Cerebellum (tissue), 4 donors: ENCODE measurements at places on chromosomes 6 and 20.

- DNase-seq: no peak
These were observed 98.1 kb upstream of the KCNK16 start for GRCh38 chr6:39420300-39421265.

DNA sequence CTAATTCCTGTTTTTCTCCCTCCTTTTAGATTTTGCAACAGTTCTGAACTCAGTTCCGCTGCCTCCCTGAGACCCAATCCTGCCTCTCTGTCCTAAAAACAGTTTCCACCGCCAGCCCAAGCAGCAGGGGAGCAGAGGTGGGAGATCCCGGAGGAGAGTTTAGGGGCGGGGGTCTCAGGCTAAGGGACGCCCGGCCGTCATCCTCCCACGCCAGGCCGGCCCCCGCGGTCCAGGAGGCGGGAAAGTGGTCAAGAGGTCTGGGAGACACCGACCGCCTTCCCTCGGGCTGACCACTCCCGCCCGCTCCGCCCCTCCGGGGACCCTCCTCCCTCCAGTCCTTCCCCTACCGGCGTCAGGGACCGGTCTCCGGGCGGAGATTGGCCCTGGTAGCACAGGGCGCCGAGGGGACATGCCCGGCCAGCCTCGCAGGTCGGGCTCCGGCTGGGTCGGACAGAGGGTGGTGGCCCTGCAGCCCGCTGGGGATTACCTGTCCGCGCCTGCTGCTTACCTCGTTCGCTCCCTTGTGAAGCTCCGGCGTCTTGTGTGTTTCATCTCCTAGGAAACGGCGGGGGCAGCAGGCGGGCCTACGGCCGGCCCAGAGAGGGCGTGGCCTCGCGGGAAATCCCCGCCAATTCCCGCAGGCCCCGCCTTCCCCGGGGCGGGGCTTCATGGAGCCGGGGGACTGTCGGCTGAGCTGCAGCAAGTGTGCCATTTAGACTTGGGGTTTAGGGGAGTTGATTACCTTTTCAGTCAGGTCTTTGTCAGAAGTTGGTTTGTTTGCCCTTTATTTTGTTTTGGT lies at the start of gene MAK:
TSS of gene MAK (minus strand) at position 545 of the 799 bp plus-strand sequence. CDS start 7,891 bp downstream, outside the sequence.
- DNase-seq: peak; percentile 83

DNA sequence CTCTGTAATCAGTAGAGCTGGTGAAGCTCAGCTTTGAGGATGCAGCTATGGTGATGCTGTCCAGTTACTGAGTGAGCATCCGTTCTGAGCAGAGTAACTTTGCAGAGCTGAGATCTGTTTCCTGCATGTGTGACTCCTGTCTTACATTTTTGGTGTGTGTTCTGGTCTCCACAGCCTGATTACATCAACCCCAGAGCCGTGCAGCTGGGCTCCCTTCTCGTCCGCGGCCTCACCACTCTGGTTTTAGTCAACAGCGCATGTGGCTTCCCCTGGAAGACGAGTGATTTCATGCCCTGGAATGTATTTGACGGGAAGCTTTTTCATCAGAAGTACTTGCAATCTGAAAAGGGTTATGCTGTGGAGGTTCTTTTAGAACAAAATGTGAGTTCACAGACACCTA lies 81.6 kb downstream of the FAM120B start:
- DNase-seq: no peak

GRCh38 chr20:884983-885952 lies 30.9 kb downstream of the ANGPT4 start:
- no peak for DNase-seq

- no peak for DNase-seq
These were observed 92.5 kb downstream of the TBXT start for GRCh38 chr6:166075186-166075585.

GRCh38 chr20:62080249-62080990 lies 14.7 kb upstream of the TAF4 start:
- no peak for DNase-seq

GRCh38 chr6:29813809-29814208 lies 13.8 kb upstream of the HLA-G start:
- DNase-seq: no peak
